ENCODE measurements at places on chromosomes 4 and X.

DNA sequence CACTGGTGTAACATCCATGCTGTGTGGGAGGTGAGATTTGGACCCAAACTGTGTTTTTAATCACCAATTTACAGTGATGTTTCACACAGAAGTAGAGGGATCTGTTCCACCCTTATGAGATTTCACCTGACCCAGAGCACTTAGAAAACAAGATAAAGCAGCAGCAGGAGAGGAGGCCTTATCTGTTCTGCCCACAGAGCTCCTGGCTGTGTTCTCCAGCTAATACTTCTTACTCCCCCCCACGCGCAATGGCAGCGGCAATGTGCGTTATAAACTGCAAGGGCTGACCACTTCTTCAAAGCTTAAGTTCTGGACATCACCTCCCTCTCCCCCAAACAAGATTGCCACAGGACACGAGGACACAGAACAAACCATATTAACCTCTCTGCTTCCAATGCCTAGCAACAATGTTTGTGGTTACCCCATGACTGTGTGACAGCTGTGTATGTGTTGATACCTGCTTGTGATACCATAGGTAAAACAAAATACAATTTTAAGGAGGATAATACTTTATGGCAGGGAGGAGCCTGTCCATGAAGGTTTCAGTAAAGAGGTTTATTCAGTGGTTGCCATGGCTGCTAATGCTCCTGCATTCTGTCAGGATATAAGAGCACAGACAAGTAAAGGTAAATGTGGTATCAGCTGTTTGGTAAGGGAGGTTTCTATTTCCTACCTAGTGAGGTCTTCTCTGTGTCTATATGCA, 210.0 kb downstream of the SOWAHB start:
- DNase-seq: no peak

GRCh38 chr4:78776729-78777575, 802 bp downstream of the BMP2K start:
- peak; percentile 51 for DNase-seq

DNA sequence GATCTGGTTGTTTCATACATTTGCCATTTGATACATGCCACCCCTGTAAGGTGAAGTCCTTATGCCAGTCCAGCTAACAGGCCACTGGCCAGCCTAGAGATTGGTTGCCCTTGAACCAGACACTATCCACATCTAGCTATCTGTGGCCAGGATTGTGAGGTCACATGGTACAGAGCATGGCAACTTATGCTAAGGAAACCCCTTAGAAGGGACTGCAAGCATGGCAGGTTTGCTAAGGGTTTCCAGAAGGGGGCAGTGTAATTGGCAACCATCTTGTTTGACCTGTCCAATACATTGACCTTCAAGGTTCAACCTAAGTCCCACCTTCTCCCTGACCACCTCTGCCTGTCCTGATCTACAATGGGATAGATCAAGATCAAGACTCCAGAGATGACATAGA, 47.5 kb downstream of the SMC1A start:
- DNase-seq: no peak

GRCh38 chr4:78418406-78418805, 133.2 kb upstream of the ANXA3 start:
- no peak for DNase-seq

GRCh38 chrX:11665168-11666111, at the start of gene ARHGAP6:
Gene ARHGAP6 (minus strand): TSS chrX:11665920. CDS start chrX:11664828, 1,092 bp downstream.
- peak; percentile 25 for DNase-seq

DNA sequence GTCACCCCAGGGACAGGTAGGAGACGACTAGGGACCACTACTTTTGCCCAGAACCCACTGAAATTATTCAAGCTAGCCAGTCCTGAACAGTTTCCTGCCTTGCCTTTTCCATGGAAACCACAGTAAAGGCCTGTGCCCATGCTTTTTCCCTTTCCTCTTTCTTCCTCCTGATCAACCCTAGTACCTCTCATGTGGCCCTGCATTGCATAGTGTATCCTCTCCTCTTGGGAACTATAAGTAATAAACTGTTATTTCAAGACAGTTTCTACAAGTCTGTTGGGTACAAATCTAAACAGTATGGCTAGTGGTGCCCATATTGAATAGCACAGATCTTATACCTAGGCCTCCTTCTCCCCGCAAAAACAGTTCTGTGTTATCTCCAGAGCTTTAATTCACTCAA, 14.5 kb downstream of the CISD2 start:
- DNase-seq: no peak

GRCh38 chr4:152665691-152666395, 14.0 kb downstream of the TMEM154 start:
- DNase-seq: no peak

DNA sequence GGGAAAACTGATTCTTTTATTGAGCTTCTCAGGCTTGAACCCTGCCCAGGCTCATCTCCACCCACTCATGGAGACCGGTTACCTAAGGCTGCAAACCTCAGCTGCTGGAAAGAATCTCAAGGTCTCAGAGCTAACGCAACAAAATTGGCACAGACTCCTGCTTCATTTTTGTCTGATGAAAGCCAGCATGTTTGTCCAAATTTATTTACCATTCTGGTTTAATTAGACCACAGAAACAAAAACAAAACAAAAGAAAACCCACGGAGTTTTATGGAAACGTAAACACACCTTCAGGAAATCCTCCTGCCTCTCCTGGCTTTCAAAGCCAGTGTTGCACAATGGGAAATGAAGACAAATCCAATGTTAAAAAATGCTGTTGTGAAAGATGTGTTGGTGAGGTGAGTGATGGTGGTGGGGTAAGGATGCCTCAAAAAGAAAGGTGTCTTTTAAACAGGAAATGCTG, 56.4 kb upstream of the PDLIM3 start:
- no peak for DNase-seq

DNA sequence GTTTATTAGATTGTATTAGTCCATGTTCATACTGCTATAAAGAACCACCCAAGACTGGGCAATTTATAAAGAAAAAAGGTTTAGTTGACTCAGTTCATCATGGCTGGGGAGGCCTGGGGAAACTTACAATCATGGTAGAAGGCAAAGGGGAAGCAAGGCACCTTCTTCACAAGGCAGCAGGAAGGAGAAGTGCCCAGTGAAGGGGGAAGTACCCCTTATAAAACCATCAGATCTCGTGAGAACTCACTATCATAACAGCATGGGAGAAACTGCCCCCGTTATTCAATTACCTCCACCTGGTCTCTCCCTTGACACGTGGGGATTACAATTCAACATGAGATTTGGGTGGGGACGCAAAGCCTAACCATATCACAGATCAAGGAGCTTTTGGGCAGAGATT, 8.1 kb upstream of the HSD17B13 start:
- no peak for DNase-seq

GRCh38 chr4:15963001-15963451, at the start of gene FGFBP2:
Gene FGFBP2 (minus strand): TSS chr4:15963175. CDS start chr4:15963129, 46 bp downstream.
- DNase-seq: peak; percentile 63

DNA sequence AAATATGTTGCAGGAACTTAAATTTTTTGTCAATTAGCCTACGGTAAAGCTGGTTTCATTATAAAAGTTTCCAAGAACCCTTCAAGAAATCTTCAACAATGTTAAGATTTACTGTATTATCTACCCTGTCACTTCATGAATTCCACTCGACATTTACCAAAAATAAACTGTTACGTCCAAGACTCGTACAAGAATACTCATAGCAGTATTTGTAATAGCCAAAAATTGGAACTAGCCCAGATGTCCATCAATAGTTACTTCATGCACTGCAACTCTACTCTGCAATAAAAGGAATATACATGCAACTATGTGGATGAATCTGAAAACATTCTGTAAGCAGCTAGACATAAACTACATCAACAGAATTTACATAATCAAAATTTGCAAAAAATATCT, 13.4 kb downstream of the RBMX start:
- no peak for DNase-seq

DNA sequence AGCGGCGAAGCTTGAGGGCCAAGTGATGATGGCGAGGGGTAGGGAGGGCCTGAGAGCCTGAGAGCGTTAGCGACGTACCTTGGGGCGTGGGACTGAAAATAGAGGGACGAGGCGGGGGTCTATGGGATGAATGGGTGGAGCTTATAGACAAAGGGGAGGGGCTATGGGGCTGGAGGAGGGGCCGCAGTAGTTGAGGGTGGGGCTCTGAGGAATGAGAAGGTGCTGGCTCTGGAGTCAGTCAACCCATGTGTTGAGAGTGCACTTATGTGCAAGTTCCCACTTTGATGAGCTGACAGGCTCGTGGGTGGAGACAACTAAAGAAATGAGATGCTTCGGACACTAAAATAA, 488 bp downstream of the TBC1D25 start:
- peak; percentile 12 for DNase-seq

GRCh38 chr4:56231410-56231809, 155.9 kb downstream of the AASDH start:
- no peak for DNase-seq

GRCh38 chr4:61795998-61796397, 595.9 kb downstream of the ADGRL3 start:
- no peak for DNase-seq

GRCh38 chrX:54747733-54748393, 50.2 kb downstream of the ITIH6 start:
- no peak for DNase-seq

DNA sequence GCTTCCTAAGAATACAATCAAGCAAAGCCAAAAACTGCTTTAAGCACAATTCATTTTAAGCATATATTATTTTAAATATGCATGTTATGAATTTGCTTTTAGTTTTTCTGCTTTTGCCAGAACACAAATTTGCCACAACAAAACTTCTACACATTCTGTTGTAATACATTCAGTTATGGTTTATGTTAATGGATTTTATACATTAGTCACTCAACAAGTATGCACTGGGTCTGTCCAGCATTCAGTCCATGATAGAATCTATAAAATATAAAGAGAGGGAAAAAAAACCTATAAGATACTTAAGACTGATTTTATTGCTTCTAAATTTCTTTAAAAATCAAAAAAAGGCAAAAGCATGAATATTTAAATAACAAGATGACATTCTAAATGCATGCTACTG, 22.2 kb downstream of the IQCM start:
- no peak for DNase-seq

GRCh38 chrX:69506617-69507499, 2.7 kb downstream of the NALF2 start:
- no peak for DNase-seq

GRCh38 chr4:119005928-119006460, 117.3 kb downstream of the SYNPO2 start:
- DNase-seq: no peak

- no peak for DNase-seq
Measured at GRCh38 chr4:184763150-184763780, 29.4 kb upstream of the CENPU start.

GRCh38 chr4:110533940-110534339, 58.0 kb downstream of the ENPEP start:
- peak; percentile 97 for DNase-seq

DNA sequence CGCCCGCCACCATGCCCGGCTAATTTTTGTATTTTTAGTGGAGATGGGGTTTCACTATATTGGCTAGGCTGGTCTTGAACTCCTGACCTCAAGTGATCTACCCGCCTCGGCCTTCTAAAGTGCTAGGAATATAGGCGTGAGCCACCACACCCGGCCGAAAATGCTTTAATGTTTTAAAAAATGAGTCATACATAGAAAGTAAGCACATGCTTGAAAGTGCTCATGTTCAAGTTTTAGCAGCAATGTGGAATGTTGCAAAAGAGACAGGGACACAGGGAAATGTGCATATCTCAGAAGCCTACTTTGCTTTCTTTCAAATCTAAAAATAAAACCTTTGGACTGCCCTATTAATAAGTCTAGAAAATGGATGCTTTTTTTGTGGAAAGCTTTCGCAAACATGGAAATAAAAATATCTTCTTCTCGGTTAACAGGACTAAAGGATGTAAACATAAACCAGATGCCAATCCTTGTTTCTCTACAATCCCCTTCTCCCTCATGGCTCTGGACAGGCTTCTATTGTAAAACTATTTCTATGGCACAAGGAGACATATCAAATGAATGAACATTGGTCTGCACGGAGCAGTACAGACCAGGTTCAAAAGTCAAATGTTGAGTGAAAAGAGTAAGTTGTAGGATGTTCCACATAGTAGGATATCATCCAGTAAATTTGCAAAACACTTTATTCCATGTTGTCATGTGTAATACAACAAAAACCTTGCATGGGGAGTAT, 15.0 kb downstream of the MECP2 start:
- peak; percentile 47 for DNase-seq

DNA sequence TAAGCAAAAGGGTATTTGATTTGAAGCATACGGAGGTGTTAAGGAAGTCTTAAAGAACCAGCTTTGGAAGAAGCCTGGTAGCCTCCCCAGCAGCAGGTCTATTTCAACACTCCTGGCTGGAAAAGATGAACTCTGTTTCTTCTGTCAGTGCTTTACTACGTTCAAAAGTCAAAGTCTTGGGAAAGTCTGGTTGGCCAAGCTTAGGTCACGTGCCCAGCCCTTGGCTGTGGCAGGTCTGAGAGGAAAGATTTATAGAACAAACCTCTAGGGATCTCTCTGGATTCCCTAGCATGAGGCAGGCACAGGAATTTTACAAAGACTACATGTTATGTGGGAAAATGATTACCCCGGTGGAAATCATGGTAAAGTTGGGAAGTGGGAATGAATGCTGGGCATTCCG, 8.6 kb upstream of the ARHGAP10 start:
- DNase-seq: no peak

GRCh38 chr4:112279882-112280315, 5.8 kb downstream of the TIFA start:
- DNase-seq: peak; percentile 9

DNA sequence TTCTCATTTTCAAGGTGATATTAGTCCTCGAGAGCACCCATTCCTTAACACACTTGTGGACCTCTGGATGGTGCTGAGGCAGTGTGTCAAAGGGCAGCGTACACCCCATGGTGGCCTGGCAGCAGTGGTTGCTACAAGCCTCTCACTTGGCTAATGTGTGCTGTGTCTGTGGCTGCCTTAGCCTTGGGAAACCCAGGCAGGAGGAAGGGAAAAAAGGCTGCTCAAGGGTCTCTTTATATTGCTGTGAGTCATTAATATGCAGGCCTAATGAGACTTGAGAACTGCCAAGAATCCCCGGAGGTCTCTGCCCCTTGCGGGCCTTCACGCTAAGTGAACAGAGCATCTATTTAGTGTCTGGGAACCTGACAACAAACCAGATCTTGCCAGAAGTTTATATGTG, 7.0 kb downstream of the PCDH10 start:
- DNase-seq: no peak

- no peak for DNase-seq
Measured at GRCh38 chr4:52856801-52857200, 5.3 kb upstream of the RASL11B start.

- DNase-seq: no peak
Measured at GRCh38 chr4:19592391-19592790, 659.3 kb upstream of the SLIT2 start.

- no peak for DNase-seq
Measured at GRCh38 chrX:134747006-134747405, 88.7 kb upstream of the PLAC1 start.

DNA sequence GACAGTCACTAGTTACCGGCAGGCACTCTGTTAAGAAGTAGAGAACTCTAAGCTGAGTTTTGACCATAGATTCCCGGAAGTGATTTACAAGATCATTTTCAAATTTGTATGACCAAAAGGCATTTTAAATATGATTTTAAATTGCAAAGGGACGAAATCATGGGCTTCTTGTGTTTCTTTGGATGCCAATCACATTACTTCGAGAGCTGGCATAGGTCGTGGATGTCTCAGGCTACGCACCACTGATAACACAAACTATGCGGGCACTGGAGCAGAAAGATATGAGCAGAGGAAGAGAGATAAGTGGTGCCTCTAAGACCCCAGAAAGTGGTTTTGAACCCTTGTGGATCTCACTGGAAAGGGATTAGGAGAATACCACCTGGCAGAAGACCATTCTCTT, 294.2 kb upstream of the FTHL17 start:
- DNase-seq: no peak
